ENCODE measurements at places on chromosomes 7 and 10. TPM values are rescaled to one million over a fixed set of nuclear protein-coding genes. Genes with fewer than 3 reads are reported as not detected.

EGR2 gene
- 1.0 TPM for total RNA-seq

CYP2W1 gene
- not detected for total RNA-seq

FZD1 gene
- total RNA-seq: 10.3 TPM

LRRC17 gene
- 2.1 TPM for total RNA-seq

TYW1 gene
- total RNA-seq: 10.7 TPM

TMEM130 gene
- total RNA-seq: not detected

MKI67 gene
- 2.1 TPM for total RNA-seq

INTS1 gene
- 25.8 TPM for total RNA-seq

CHN2 gene
- 20.2 TPM for total RNA-seq

CALN1 gene
- not detected for total RNA-seq

SHOC2 gene
- 44.2 TPM for total RNA-seq

FAM221A gene
- total RNA-seq: 2.6 TPM

ANKRD61 gene
- total RNA-seq: not detected

DRGX gene
- total RNA-seq: not detected

TACC2 gene
- 341 TPM for total RNA-seq

CNTNAP2 gene
- total RNA-seq: 0.65 TPM

ANKIB1 gene
- total RNA-seq: 34.6 TPM

ASIC3 gene
- 5.5 TPM for total RNA-seq

PVRIG gene
- total RNA-seq: not detected

CXCL12 gene
- 144 TPM for total RNA-seq

RBP4 gene
- 12.8 TPM for total RNA-seq

SLC16A9 gene
- total RNA-seq: 0.89 TPM

AS3MT gene
- total RNA-seq: 14.6 TPM

TLX1 gene
- total RNA-seq: not detected

ZNF438 gene
- 12.8 TPM for total RNA-seq

ACSM6 gene
- total RNA-seq: not detected

TEX36 gene
- total RNA-seq: not detected

SEC23IP gene
- 23.5 TPM for total RNA-seq

TMEM120A gene
- total RNA-seq: 109 TPM

CYP3A4 gene
- not detected for total RNA-seq

MMD2 gene
- total RNA-seq: not detected

DNMBP gene
- 6.6 TPM for total RNA-seq

GBX1 gene
- 2.4 TPM for total RNA-seq

Measured in Right ventricle myocardium inferior (tissue), 1 donor.